Neural progenitor cell (in vitro differentiated cells): ENCODE measurements at places on chromosomes 1 and 21.

GRCh38 chr21:32844653-32845436 lies 73.3 kb upstream of the PAXBP1 start:
- DNase-seq = peak; percentile 44

DNA sequence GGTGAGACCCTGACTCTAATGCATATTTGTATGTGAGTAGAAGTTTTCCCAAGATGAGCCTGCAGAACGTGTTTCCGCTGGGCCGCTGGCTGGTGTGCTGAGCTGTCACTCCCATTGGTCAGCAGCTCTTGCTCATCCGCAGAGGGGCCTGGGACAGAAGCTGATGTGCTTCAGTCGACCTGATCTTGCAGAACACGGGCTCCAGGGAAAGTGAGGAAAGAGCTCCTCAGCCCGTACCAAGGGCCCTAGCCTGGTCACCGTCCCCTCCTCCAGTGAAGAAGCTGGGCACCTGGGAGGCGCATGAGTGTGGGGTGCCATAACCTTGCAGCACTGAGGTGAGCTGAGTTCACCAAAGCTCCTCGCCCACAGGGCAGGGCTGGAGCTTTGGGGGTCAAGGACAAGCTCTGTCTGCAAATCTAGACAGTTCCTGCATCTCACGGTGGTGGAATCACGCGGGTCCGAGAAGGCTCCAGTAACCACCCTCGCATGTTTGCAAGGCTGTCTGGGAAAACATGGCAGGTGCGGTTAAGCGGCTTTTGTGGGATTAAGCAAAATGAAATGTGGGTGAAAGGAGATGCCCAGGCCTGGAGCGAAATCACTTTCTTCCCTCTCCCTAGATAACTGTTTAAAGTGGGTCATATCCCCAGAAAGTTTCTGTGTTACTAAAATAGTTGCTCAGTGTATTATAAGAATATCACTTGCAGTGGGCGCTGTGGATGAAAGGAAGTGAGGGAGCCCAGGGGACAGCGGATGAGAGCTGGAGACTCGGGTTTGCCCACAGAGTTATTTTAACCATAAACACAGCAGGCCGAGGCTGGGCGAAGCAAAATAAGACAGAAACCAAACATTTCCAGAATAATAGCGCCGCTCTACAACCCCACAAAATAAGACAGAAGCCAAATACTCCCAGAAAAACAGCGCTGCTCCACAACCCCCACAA lies 33.1 kb upstream of the LRRC3 start:
- DNase-seq = no peak

DNA sequence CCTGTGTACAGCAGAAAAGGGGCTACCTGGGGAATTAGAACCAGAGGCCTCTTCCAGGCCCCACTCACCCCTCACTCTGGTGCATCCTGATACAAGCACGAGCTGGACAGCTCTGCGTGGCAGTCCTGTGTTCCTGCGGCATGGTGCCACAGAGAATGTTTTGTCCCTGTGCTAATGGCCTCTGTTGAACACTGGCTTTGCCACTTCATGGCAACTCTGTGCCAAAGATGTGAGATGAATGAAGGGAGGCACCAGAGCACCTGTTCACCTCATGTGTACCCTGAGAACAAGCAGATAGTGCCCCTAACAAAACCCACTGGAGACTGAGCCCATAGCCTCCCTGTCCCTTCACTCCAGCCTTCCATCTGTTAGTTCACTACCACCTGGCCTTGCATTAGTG lies 199.3 kb upstream of the COA6 start:
- no peak for DNase-seq

- no peak for DNase-seq
Observed at GRCh38 chr1:77373702-77374101, 91.9 kb downstream of the AK5 start.

DNA sequence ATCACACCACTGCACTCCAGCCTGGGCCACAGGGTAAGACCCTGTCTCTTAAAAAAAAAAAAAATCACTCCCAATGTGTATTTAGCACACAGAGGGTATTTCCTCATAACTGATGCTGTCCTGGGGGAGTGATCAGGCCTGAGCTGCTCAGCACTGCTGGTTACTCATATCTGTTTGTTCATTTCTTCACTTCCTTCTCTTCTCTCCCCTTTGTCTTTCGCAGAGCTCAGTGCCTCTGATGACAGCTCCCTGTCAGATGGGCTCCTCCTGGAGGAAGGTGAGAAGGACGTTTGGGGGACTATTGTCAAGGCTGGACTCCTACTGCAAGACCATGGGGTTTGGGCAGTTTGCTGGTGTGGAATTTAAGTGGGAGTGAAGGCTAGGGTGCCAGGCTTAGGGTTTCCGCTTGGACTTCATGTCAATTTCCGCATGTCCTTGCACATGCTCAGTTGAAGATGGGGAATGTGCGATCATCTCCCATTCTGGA lies 13.0 kb downstream of the INAVA start:
- DNase-seq = no peak

GRCh38 chr1:89799495-89799894 lies 21.3 kb upstream of the LRRC8D start:
- no peak for DNase-seq

- DNase-seq = no peak
Observed at GRCh38 chr1:34250342-34250741, 73.6 kb downstream of the C1orf94 start.

GRCh38 chr21:25487046-25487594 lies 120.2 kb downstream of the MRPL39 start:
- no peak for DNase-seq

GRCh38 chr21:18191139-18191538 lies 53.5 kb upstream of the CHODL start:
- DNase-seq = no peak

GRCh38 chr1:79950511-79950910 lies 944.0 kb upstream of the ADGRL4 start:
- no peak for DNase-seq

- no peak for DNase-seq
Observed at GRCh38 chr1:166738873-166739272, 100.4 kb upstream of the POGK start.

GRCh38 chr1:1348420-1349255 lies 580 bp downstream of the DVL1 start:
- DNase-seq = no peak

GRCh38 chr1:53631622-53632310 lies 107.2 kb downstream of the GLIS1 start:
- no peak for DNase-seq

DNA sequence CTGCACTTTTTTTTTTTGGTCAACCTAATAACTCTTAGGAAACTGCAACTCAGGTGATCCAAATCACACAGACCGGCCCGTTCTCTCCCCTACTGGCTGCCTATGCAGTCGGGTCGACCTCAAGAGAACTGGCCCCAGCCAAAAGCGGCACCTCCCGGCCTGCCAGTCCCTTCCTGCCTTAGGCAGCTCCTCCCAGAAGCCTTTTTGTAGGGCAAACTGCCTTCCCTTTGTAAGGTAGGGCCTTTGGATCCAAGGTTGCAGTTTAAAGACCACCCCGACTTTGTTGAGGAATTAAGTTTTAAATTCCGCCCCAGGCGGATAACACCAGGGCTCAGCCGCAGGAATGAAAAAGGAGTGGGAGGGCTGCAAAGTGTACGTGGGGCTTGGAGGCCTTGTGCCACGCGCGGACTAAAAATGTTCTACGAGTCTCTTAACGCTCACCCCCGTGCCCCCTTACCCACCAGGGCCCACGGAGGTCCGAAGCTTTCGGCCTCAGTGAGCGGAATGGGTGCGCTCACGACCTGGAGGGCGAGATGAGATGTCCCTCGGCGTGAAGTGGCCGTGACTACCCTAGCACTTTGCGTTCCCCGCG lies 642 bp upstream of the ST3GAL3 start:
- DNase-seq = peak; percentile 75

DNA sequence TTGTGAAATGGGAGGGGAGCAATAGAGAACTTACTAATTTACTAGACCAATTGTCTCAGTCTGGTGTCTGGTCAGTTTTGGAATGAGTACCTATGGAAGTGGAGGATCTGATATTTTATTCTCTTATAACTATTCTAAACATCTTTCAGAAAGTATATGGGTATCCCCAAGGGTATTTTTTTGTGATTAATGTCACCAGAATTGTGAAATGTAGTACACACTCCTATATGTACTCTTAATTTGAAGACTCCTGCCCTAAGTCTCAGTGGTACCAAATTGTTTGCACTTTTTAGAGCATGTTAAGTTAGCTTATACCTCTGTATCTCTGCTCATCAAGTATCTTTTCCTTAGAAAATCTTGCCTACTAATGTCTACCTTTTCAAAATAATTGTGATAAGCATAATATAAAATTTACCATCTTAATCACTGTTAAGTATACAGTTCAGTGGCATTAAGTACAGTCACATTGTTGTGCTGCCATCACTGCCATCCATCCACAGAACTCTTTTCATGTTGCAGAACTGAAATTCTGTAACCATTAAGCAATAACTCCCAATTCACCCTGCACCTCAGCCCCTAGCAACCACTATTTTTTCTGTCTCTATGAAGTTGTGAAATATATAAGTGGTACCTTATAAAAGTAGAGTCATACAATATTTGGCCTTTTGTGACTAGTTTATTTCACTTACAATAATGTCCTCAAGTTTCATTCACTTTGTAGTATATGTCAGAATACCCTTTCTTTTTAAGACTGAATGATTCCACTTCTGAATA lies 40.5 kb downstream of the SLC30A7 start:
- no peak for DNase-seq

DNA sequence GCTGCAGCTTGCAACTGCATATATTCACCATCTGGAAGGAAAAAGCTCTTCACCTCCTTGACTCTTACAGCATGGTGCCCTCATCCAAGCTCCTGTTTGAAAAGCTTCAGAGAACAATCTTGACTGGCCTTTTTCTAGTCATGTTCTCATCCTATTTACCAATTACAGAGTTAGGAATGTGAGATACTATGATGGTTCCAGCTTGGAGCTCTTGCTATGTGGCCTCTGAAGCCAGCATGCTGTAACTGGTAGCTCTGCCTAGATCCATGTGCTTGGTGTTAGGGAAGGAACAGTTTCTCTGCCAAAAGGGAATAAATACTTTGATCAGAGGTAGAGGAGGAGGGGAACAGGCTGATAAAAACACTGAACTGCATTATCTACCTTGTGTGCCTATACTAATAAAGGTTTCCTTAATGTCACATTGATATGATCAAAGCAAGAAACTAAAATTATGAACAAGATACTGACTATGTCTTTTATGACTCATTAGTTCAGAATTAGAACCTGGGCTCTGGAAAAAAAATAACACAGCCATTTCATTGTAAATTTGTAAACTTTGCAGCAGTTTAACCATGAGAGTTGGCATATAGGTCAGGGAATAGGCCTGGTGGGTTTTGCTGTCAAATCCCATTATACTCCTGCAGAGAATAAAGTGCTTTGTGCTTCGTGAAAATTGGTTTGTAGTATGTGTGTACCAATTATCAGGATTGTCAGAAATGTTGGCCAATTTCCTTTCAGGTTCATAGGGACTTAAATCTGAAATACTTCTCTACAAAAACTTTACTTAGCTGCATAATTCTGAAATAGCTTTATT lies 92.7 kb downstream of the LEPR start:
- no peak for DNase-seq

GRCh38 chr1:119816407-119816806 lies 5.1 kb upstream of the REG4 start:
- DNase-seq = no peak

DNA sequence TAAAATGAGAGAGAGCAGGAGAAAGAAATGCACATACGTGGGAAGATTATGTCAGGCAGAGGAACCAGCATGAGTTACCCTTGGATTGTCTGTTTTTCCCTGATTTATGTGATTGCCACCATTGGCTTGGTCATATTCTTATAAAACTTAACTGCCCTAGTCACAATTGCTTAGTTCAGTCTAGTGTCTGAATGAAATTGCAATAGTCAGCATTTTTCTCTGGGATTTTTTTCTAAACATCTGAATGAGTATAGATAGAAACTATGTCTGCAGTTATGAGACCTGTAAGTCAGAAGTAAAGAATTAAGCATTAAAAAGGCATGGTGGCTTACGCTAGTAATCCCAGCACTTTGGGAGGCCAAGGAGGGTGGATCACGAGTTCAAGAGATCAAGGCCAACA lies 889.8 kb downstream of the PLA2G4A start:
- no peak for DNase-seq

DNA sequence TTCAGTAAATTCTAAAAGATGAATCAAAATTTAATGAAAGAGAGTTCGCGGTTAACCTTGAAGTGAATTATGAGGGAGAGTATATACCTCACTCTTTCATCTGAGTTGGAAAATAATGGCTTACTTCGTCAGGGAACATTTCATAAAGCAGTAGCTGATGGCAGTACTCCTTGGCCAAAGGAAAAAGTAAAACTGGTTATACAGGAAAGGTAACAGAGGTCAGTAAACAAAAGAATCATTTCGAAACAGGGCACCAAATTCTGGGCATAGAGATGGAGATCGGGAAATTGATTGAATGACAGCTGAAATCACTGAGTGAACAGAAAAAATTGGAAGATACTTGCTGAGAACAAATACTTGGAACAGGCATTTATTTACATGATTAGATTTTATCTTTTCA lies 199.0 kb downstream of the OLFM3 start:
- DNase-seq = no peak

- no peak for DNase-seq
Observed at GRCh38 chr1:43539726-43540434, 9.2 kb downstream of the PTPRF start.

GRCh38 chr1:185207980-185208602 lies 51.1 kb downstream of the SWT1 start:
- DNase-seq = no peak

GRCh38 chr1:186782791-186783190 lies 46.0 kb upstream of the PLA2G4A start:
- no peak for DNase-seq

DNA sequence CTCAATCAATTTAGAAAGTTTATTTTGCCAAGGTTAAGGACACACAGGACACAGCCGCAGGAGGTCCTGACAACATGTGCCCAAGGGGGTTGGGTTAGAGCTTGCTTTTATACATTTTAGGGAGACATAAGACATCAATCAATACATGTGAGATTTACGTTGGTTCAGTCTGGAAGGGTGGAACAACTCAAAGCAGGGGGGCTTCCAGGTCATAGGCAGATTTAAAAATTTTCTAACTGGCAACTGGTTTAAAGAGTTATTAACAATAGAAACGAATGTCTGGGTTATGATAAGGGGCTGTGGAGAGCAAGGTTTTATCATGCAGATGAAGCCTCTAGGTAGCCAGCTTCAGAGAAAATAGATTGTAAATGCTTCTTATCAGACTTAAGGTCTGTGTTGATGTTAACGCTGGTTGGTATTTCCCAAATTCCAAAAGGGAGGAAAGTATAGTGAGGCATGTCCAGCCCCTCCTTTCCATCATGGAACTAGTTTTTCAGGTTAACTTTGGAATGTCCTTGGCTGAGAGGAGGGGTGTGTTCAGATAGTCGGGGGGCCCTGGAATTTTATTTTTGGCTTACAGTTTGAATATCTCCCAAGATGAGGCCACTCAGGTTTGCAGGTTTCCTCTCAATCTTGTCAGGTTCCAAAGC lies 31.0 kb upstream of the TGFBR3 start:
- DNase-seq = no peak

- no peak for DNase-seq
Observed at GRCh38 chr1:101338714-101339430, 102.1 kb downstream of the S1PR1 start.
